ENCODE measurements at places on chromosomes 2 and 18. TPM values are rescaled to one million over a fixed set of nuclear protein-coding genes. Genes with fewer than 3 reads are reported as not detected.

Gene PLEK
- 4.7 TPM for polyA plus RNA-seq

DNA sequence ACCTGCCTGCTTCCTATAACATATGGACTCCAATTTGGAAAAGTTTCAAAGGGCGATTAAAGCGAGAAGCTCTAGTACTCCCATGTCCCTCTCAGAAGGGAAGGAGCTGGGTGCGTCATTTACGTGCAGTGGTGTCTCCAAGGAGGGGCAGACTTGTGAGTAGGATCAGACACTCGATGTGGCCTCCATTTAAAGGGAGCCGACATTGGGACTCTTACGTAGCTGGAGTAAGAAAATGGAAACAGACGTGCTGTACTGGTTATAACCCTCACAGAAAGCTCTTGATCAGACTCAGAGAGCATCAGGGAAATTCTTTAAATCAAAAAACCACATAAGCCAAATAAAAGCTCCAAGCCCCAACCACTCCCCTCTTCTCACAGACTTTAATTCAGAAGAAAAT, 198.5 kb downstream of the KLHL29 start:
- DNase-seq = no peak

Gene CD207
- not detected for polyA plus RNA-seq

GRCh38 chr18:58117786-58118403, 73.9 kb downstream of the NEDD4L start:
- no peak for DNase-seq

Gene HJURP
- polyA plus RNA-seq = 33.4 TPM

GRCh38 chr2:19287324-19287723, 71.1 kb downstream of the OSR1 start:
- no peak for DNase-seq

DNA sequence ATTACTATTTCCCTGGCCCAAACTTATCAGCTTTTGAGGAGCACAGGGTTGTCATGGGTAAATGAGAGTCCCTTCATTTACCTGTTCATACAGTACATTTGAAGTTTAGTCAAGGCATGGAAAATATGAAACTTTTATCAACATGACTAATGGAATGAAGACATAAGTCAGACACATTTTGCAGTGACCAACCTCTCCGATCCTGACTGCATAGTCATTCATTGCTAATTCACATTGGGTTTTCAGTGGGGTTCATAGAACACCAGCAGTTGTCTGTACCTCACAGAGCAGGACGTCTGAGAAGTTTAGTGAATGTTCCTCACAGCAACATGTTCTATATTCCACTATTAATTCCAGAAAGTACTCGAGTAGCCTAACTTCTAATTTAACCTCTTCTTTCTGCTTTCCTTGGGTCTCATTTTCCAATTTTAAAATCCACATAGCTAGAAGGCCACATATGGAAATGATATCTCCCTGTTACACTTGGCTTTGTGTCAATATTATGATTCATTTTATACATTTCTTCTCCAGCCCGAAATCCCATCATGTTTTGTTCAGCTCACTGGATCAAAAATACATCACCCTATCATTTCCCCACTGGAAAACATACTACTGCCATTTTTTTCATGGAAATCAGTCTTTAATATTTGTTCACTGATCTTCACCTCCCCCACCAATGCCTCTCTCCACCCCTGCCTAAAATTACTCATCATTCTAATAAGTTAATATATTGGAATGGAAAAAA, 65.9 kb downstream of the CDH20 start:
- DNase-seq = no peak

DNA sequence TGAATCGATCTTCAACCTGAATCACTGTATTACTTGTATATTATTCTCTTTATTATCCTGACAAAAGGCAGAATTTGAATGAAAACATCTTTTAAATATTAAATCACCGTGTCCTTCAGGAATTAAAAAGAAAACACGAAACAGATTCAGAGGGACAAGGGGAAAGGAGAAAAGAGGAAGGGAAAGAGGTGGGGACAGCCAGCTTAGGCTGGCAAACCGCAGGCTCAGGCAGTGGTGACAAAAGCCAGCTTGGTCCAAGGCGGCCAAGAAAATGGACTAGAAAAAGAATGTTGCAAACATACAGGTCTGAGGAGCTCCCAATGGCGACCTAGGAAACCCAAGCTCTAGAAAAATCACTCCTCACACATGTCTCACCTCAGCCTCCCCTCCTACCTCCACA, 6.8 kb downstream of the B4GALT6 start:
- no peak for DNase-seq

- peak; percentile 43 for DNase-seq
Measured at GRCh38 chr2:222982010-222982908, 69.7 kb upstream of the KCNE4 start.

GRCh38 chr2:216559625-216560156, 61.0 kb downstream of the RPL37A start:
- no peak for DNase-seq

Gene POTEJ
- not detected for polyA plus RNA-seq

DNA sequence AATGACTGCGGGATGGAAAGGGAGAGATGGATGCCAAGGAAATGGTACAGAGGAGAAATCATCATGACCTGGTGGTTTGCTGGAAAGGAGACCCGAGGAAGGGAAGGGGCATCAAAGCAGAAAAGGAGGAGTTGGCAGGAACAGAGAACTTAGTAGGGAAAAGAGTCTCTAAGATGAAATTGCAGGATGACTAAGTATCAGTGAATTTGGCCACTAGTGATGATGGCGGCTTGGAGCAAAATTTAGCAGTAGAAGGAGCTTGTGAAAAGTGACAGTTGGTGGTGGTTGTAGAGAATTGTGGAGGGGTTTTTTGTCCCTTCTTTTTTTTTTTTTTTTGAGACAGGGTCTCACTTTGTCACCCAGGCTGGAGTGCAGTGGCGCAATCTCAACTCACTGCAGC, 10.1 kb downstream of the METAP1D start:
- no peak for DNase-seq

GRCh38 chr2:2732331-2733119, 401.4 kb upstream of the MYT1L start:
- DNase-seq = no peak

GRCh38 chr2:85662899-85663593, 5.0 kb downstream of the SFTPB start:
- DNase-seq = no peak

- DNase-seq = peak; percentile 57
Measured at GRCh38 chr18:79964330-79965118, at the start of gene HSBP1L1. Gene HSBP1L1, plus strand, starts transcription at chr18:79964643. Its CDS starts 93 bp downstream, at chr18:79964736.

Gene SLC5A7
- 1.3 TPM for polyA plus RNA-seq

DNA sequence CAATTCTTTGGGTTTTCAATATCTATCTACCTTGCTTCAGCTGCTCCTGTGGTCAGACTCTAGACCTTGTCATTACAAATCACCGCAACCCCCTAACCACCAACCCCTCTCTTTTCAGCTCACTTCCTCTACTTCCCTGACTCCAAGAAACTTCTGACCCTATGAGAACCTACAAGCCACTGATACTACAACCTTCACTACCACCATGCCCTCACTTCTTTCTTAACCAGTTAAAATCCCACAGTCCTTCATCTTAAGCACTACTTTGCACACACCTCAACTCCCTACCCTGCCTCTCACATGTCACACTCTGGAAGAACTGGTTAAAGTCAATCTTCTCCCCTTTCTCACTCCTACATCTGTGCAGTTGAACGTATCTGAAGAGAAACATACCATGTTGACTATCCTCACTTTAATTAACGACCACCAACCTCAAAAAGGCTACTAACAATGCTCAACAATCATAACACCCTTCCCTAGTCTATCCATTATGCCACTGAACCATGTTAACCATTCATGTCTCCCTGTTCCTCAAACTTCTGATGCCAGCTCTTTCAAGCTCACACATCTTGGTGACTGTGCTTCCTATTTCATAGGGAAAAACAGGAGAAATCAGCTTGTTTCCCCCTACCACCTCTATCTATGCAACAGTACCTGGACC, 12.6 kb downstream of the EIF2AK3 start:
- no peak for DNase-seq

- DNase-seq = no peak
Measured at GRCh38 chr2:107984707-107985106, 1.6 kb upstream of the SLC5A7 start.
